ENCODE measurements at places on chromosomes 2 and 18.

GRCh38 chr2:98515250-98515991, 70.8 kb downstream of the INPP4A start:
- no peak for DNase-seq

DNA sequence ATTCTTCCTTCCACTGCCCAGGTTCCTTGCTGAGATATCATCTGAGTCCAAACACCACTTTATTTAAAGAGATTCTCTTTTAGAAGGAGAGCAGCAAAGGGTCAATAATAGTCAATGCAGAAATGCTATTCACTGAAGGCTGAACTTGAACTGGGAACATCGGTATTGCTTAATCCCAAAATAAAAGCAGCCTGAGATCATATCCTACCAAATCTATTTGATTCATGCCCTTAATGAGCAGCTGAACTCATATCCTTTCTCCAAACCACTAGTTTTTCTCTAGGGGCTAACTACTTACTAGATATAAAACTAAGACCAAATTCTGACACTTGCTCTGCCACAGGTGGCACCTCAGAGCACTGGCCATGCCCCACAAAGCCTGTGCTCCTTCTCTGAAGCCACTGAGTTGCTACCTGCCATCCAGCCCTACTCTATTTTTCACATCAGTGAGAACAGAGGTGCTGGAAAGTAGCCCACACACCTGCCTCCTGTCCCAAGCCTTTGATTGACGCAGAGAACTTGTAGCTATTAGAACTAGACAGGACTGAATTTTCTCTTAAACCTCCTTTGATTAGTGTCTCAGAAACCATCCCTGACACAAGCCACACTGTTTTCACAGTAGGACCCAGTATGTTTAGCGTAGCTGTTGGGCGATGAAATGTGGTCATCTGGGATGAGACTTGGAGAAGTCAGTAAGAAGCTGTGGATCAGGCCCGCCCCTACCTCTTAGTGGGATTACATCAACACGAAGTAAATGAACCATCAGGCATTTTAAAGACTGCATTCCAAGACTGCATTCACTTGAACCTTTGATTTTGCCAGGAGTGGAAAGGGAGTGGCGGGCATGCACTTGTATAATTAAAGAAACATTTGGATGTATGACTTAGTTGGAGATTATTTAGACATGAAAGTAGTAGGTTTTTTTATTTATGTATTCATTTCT, 124.3 kb downstream of the RBMS1 start:
- peak; percentile 67 for DNase-seq

DNA sequence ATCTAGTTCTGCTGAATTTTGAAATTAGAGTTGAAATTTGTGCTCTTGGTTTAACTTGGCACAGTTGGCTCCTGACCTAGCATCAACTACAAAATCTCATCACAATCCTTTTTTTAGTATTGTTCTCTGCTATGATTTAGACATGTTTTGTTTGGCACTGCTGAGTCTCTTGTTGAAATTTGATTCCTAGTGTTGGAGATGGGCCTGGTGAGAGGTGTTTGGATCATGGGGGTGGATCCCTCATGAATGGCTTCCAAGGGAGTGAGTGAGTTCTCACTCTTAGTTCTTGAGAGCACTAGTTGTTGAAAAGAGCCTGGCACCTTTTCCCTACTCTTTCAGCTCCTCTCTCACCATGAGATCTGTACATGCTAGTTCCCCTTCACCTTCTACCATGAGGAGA, 605.6 kb upstream of the SLC39A10 start:
- DNase-seq, result peak; percentile 28

DNA sequence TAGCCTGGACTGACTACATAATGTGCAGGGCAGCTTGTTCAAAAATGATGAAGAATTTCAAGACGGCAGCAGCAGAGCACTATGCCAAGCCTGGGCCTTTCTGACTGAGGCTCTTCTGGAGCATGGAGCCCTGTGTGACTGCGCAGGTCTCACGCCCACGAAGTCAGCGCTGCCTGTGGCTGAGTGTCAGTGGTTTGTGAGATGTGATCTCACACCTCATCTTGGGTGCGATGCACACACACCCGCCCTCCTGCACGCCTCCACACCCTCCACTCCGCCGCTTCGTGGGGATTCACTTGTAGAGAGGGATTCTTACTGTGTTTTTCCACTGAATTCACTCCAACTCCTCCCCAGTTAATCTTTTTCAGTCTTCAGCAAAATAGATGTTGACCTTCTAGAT, 103.9 kb downstream of the VIT start:
- no peak for DNase-seq

DNA sequence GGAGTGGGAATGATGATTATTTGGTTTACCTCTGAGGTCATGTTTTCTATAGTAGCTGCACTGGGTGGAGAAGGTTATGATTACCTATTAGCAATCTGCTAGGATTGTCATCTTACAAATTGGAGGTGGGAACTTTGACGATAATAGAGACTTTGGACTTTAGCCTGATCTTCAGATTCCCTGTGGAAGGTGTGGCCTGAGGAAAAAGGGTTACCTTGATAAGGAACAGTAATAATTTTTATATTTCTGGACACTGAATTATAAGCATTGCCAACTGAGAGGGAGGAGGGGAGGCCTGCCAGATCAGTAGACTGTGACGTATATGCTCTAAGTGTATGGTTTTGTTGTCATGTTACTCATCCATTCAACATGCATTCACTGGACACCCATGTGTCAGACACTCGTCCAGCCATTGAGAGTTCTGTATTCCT, 183.4 kb upstream of the FOSL2 start:
- no peak for DNase-seq

DNA sequence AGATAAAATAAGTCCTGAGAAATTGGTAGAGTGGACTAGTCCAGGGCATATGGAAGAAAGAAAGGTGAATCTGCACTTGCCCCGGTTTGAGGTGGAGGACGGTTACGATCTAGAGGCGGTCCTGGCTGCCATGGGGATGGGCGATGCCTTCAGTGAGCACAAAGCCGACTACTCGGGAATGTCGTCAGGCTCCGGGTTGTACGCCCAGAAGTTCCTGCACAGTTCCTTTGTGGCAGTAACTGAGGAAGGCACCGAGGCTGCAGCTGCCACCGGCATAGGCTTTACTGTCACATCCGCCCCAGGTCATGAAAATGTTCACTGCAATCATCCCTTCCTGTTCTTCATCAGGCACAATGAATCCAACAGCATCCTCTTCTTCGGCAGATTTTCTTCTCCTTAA, 9.8 kb downstream of the SERPINB13 start:
- no peak for DNase-seq

DNA sequence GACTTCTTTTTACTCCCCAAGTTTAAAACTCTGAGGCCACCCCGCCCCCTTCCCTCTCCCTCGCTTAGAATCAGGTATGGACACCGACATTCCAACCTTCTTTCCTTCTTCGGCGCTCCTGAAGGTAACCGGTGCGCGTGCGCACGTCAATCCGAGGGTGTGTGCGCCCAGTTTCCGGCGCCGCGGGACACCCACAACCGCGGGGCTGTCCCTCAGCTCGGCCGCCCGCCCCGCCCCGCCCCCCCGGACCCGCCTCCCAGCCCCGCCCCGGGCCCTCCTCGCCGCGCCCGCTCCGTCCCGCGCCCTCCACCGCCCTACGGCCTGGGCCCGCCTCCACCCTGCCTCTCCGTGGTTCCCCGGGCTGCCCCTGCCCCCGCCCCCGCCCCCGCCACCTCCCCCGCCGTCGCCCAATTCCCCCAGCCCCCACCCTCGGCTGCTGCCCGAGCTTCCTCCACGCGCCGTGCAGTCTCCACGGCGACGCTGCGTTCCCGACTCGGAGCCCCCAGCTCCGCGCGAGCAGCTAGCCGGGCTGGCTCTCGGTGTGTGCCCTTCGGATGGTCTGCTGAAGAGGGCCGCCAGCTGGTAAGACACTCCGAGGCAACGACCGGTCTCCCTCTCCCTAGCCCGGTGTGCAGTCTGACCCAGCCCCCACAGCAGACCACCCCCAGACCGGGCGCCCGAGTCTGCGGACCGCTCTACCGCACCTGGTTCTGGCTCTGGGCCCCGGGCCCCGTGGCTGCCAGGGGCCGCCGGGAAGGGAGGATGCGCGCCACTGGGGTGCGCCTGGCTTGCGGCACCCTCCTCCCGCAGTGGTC, 635 bp downstream of the ERICH2 start:
- peak; percentile 14 for DNase-seq

- no peak for DNase-seq
These were observed 289.5 kb upstream of the SIX3 start for GRCh38 chr2:44651974-44652373.

DNA sequence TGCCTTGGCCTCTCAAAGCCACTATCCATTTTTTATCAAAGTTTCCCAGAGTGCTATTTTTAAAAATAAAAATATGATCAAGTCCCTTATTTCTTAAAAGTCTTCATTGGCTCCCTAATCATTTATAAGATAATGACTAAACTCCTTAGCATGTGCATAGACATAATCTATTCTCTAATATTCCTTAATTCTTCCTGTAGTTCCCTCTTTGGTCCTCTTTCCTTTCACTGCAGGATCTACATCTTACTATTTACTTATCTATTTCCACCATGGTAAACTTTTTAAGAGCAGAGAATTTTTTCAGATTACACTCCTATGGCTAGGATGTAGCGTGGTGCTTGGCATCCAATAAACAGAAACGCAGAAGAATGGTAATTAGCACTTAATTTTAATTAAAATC, 19.0 kb downstream of the IDH1 start:
- DNase-seq, result no peak

- no peak for DNase-seq
These were observed 27.2 kb downstream of the TNS1 start for GRCh38 chr2:217975626-217976025.

DNA sequence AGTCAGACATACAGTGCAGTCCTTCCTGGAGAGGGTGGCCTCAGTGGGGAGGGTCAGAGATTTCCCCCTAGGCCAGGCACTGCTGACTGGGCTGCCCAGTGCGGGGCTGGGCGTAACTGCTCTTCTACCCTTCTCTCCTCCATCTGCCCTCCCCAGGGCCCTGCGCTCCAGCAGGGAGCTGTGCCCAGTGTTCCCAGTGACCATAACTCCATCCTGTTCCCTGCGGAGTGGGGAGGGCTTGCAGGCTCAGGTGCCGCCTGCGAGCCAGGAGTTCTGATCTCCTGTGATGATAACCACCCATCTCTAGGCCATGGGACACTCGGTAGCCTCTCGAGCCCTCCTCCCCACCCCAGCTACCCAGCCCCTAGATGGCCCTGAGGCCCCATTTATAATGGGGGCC, 107.6 kb downstream of the SMAD7 start:
- DNase-seq, result no peak

DNA sequence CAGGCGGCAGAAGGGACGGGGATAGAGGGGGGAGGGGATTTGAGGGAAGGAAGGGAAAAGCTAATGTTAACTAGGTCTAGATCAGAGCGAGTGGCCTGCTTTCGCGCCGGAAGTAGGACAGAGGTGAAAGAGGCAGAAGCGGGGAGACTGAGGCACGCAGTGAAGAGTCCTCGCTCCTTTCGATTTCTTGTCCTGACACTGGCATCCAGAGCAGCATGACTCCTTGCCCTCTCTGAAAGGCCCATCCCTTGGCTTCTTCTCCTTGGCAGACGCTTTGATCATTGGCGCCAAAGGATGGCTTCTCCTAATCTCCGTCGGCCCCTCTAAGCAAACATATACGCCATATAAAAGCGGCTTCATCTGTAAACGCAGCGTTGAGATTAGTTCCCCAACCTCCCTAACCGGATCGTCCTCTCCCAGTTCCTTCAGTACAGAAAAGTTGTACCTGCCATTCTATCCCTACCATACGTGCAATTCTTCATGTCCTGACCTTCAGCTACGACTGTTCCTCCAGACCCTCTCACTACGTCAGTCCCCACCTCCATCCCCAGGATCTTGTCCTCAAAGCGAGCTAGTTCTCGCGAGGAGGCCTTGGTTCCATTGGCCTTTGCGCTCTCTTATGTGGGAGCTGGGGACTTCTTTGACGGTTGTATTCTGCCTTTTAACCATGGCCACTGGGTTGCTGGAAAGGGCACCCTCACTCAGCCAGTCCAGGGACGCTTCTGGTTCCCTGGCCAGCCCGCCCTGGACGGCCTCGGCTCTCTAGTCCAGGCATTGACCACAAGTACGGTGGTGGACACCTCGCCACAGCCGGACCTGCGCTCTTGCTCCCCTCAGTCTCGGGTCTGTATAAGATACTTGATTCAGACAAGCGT, 857 bp upstream of the NEUROD1 start:
- no peak for DNase-seq

DNA sequence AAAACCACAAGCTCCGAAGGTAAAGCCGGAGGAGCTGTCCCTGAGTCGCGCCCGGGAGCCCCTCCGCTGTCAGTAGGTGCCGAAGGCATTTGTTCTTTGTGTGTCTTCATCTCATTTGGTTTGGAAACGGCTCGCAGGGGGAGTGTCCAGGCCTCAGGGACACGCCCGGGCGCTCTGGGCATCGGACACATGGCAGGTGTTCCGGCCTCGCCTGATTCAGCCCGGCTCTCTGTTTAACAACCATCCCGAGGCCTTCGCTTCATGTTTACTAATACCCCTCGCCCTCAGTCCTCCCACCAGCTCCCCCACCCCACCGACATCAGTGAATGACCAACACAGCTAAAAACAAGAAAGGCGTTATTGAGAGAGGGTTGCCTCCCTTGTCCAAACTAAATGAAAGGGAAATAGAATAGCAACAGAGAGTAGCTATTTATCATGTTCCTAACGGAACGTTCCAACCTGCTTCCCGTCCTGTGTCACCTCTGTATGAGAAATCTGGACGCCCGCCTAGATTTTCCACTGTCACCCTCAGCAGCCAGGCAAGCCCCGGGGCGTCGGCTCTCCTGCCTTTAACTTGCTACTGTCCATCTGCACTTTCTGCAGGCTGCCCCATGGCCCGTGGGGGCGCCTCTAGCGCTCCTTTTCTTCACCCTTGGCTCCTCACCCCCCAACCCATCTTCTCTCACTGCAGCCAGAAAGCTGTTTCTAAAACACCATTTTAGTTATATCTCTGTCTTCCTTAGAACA, 73.9 kb downstream of the MYCN start:
- DNase-seq, result no peak

DNA sequence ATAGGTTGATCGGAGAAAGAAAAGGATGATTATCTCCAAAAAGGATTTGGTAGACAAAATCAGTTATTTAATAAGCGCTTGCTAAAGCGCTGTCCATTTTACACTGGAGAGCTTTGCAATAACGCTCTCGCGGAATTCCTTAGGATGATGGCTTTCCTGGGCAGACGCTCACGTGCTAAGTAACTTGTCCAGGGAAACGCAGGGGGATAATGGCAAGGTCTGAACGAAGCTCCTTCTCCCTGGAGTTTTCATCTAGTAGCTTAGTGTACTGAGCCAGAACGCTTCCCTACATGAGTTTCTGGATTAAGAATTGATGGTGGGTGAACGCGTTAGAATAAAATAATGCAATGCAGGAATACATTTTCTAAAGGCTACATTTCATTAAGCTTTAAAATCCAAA, 739.5 kb upstream of the SALL3 start:
- DNase-seq, result no peak

GRCh38 chr18:45834306-45834705, 8.8 kb downstream of the SIGLEC15 start:
- DNase-seq, result no peak

- DNase-seq, result no peak
These were observed 169.1 kb downstream of the NDUFA10 start for GRCh38 chr2:239855863-239856587.

DNA sequence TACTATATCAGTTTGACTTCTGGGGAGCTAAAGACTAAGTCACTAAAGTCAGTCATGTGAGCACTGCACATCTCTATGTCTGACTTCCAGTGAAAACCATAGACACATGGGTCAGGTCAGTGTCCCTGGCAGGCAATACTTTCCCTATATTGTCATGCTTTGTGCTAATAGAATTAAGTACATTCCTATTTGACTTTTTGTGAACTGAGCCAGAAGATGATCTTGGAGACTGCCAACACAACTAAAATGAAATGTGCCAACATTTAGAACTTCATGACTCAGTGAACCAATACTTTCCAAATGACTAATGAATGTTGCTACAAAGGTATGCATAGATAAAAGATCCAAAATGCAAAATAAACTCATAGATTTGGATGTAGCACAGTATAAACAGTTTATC, 820.8 kb upstream of the FAM98A start:
- DNase-seq, result no peak
